HT-29 (cell line): ENCODE measurements at places on chromosomes 16 and 17.

GRCh38 chr17:30433514-30433913, 43.7 kb upstream of the GOSR1 start:
- peak; percentile 69 for DNase-seq

DNA sequence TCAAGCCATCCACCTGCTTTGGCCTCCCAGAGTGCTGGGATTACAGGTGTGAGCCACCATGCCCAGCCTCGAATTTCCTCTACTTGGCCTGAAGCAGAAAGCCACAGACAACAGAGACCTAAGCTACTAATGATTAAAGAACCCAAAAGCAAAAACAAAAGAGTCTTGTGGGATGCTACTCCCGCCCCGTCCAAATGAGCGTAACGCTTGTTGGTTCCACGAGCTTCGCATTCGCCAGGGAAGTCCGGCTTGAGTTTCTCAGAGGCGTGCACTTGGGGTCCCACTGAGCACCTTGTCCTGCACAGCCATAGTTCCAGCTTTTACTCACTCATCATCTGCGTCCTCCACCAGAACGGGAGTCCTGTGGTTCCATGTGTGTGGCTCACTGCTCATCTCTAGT, 16.0 kb downstream of the CEP295NL start:
- DNase-seq: no peak

- no peak for DNase-seq
Measured at GRCh38 chr16:28503470-28504259, 3.0 kb downstream of the IL27 start.

DNA sequence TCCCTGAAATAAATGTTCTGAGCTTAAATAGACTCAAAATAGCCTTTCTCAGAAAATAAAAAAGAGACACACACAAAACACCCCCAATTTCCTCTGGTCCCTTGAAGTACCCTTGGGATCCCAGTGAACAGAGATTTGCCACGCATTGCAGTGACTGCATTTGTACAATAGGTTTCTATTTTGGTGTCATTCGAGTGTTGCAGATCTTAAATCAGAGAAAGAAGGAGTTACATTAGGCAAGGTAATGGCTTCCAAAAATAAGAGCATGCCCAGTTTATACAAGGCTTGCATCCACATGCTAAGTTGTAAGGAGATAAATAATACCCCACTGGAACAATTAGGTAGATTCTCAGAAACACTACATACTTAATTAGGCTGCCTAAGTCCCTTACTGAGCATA, 2.2 kb downstream of the TOX3 start:
- no peak for DNase-seq

- no peak for DNase-seq
Measured at GRCh38 chr16:20726661-20727060, 15.0 kb downstream of the THUMPD1 start.

GRCh38 chr16:46922239-46922638, 38.1 kb downstream of the GPT2 start:
- peak; percentile 22 for DNase-seq

- DNase-seq: no peak
Measured at GRCh38 chr16:63913290-63913689, 1208.6 kb downstream of the CDH11 start.
